ENCODE measurements at places on chromosomes 1 and 21.

GRCh38 chr1:246537441-246537840, 28.6 kb downstream of the TFB2M start:
- no peak for DNase-seq

DNA sequence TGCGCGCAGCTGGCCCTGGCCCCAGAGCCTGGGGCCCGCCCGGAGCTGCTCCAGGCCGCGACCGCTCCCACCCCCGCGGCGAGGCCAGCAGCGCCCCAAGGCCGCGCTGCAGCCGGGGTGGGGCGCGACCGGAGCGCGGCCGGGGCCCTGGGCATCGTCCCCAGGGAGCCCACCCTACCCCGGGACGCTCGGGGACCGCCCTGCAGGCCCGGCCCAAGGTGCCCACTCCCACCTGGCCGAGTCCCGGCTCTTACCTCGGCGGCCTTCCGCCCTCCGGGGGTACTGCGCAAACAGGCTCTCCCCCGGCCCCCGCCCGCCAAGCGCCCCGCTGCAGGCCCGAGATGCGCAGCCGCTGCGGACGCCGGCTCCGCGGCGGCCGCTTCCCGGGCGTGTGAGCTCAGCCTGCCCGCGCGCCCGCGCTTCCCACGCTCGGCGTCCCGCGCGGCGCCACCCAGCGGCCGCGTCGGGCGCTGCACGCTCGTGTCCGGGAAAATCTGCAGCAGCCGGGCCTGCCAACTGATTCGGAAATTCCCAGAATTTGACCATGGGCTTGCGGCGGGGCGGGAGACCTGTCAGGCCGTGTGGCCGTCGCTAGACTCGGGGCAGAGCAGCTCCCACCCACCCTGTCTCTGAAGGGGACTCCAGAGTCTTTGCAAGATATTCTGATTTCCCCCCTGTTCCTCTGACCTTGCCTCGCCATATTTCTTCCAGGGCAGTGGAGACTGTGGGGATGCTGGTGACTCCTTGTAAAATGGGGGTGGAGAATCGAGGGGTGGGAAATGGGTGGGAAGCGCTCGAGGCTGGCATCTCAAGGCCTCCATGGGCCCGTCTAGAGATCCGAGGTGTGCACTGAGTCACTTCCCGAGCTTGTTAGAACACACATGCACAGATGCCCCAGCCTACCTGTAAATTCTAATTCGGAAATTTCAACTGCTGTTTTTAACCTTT, 41.9 kb downstream of the CD34 start:
- DNase-seq, result peak; percentile 68

- no peak for DNase-seq
These were observed 191.9 kb upstream of the LMO4 start for GRCh38 chr1:87136607-87137341.

DNA sequence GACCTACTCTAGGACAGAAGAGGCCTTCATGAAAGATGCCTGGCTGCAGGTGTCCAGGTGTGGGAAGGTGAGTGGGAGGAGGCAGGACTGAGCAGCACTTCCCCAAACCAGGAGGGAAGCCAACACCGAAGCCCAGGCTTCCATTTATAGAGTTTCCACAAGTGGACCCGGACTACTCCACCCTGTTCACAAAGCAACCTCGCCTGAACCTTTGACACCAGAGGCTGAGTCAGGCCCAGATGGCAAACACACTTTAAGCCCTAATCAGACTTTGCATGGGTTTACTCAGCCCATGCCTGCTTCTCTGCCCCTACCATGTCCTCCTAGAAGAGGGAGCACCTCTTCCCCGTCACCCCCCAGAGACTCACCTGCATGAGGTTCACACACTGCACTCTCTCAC, 14.0 kb downstream of the PRR9 start:
- DNase-seq, result peak; percentile 6

DNA sequence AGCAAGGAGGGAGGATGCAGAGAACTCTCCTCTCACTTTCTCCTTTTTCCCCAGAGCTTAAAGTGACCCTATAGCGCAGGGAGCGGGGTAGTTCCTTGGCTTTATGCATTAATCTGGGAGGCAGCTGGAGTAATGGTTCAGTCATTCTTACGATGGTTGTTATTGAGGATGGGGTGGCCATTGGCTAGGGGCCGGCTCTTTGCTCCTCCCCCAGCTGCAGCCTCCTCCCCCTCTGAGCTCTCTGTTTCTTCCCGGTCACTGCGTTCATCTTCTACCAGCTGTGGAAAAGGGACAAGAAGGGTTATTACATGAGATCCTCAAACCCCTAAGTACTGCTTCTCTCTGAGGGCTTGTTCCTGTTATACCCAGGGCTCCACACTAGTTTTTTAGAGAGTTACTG, 8.6 kb downstream of the CERS2 start:
- no peak for DNase-seq
